Stimulated activated CD8-positive, alpha-beta memory T cell treated with anti-CD3 and anti-CD28 coated beads, Interleukin-4, amount 100 ng/mL, for 1 hour (primary cell): ENCODE measurements at places on chromosomes 7 and 10.

- DNase-seq = no peak
Observed at GRCh38 chr7:107149863-107150262, 18.9 kb upstream of the HBP1 start.

DNA sequence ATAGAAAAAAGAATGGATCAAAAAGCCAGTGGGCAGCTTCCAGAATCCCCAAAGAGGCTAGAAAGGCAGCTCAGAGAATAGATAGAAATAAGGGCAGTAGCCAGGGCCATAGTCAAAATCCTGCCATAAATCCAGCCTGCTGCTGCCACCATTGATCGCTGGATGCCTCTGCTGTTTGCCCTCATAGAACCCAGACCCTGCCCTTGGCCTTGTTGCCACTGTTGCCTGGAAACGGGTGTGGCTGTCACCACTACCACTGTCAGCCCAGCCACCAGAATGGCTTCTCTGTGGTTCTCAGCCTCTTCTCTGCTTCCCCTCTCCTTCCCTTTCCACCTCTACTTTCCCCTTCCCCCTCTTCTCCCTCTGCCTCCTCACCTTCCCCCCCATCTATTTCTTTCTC lies 57.8 kb downstream of the HHEX start:
- DNase-seq = no peak

DNA sequence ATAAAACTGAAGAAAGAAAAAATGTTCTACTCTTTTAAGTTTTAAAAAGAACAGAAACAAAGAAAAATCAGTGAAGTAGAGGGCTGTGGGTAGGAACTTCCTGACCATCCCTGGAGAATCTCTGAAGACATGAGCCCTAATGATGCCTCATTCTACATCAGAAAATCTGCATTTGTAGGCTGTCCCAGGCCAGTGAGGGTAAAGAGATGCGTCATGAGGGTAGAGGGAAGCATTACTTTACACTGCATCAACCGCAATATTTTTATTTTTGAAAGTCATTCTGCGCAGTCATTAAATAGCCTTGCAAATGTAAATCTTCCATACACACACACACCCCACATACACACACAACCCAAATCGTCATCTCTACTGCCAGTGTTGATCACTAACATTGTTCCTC lies 82.1 kb upstream of the CABCOCO1 start:
- DNase-seq = no peak

DNA sequence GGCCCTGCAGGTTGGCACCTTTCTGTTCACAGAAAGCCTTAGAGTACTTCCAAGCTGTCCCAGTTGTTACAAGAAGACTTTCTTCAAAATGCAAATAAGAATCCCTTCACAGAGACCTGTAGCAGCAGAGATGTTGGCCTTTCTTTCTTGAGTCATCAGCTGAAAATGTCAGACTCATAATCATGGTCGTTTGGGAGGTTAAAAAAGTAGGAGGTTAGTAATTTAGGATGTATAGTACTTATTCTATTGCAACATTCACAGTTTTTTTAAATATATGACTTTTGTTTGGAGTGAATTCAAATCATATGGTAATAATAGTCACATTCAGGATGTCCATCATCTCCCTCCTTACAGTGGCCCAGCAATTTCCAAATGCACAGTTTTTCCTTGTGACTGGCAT lies 223.9 kb upstream of the GLI3 start:
- DNase-seq = no peak

DNA sequence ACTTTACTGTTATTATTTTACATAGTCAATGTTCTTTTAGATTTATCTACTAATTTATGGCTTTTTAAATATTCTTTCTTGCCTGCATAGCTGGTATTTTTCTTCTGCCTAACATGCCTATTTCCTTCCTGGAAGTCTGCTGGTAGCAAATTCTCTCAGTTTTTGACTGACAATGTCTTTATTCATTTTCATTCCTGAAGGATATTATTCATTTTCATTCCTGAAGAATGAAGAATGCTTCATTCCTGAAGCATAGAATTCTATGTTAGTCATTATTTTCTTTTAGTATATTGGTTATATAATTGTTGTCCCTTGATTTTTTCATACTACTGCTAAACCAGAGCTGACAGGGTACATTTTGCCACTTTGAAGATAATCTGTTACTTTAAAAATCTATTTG lies 41.8 kb downstream of the TMEM168 start:
- no peak for DNase-seq

DNA sequence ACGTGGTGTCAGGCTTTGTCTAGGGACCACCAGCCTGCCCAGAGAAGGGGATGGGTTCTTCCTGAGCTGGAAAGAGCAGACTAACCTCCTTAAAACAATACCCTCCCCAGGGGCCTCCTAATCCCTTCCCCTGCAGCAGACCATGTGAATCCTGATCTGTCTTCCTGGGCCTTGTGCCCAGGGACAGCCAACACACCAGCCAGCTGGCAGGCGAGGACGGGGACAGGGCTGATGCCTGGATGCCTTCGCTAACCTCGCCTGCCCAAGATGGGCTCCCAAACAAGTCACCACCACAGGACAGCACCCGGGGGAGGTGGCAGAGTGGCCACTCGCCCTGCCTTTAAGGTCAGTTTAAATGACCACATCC lies 17.6 kb downstream of the PODXL start:
- DNase-seq = no peak

DNA sequence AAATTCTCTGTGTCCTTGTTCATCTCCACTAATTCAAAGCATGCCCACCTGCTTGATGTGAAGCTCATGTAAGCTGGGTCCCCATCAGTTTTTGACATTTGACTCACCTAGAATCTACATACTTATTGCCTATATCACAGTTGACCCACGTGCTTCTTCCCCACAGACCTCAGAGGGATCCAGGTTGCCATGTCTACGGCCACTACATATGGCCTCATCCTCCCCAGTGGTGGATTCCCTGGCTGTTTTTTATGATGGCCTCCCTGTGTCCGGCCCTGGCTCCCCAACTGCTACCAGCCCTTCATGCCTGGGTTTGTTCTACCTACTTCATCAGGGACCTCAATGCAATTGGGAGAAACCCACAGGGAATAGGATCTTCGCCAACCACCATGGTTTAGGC lies 187.4 kb upstream of the GDF10 start:
- DNase-seq = no peak
